CD8-positive, alpha-beta memory T cell (primary cell): ENCODE measurements at places on chromosomes 5 and 9. TPM values are rescaled to one million over a fixed set of nuclear protein-coding genes. Genes with fewer than 3 reads are reported as not detected.

Gene PKN3
- polyA plus RNA-seq = 1.4 TPM

Gene MARVELD2
- polyA plus RNA-seq = 1.4 TPM

Gene TAF11L11
- polyA plus RNA-seq = not detected

Gene ALDH7A1
- 3.3 TPM for polyA plus RNA-seq

Gene HSPB3
- not detected for polyA plus RNA-seq

Gene POLR3G
- polyA plus RNA-seq = 1.3 TPM

Gene SLC2A6
- 4.0 TPM for polyA plus RNA-seq

Gene CDH12
- not detected for polyA plus RNA-seq

Gene CAMK4
- 84.5 TPM for polyA plus RNA-seq

Gene SPATA31D4
- not detected for polyA plus RNA-seq

Gene SLC27A6
- not detected for polyA plus RNA-seq

Gene TUBB4B
- polyA plus RNA-seq = 64.6 TPM

Gene UTP15
- 8.9 TPM for polyA plus RNA-seq

Gene PDGFRB
- polyA plus RNA-seq = 0.81 TPM

Gene ST8SIA4
- polyA plus RNA-seq = 17.5 TPM

Gene ENHO
- not detected for polyA plus RNA-seq

Gene SPINK7
- polyA plus RNA-seq = not detected

Gene RIGI
- 20.0 TPM for polyA plus RNA-seq

Gene CD14
- polyA plus RNA-seq = 0.43 TPM
